Karpas-422 (cell line): ENCODE measurements at places on chromosomes 11 and 22.

DNA sequence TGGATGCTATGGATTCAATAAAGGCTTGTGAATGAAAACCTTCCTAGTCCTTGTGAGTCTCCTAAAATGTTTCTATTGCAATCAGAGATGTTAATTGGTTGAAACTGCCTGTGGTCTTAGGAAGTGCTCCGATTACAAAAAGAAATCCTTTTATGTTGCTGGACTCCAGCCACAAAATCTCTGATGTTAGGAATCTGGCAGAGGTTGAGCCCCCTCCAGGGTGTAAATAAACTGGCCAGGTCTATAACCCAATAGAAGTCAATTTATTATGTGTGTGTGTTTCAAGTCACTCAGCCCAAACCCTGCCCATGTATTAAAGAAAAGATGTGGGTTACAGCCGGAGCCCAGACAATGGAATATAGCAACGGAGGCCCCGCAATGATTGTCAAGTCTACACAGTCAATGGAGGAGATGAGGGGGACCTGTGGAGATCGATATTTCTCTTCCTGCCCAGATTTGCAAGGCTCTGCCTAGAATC lies 218.1 kb upstream of the SORL1-AS1 start:
- no peaks in the 10 kb centered on the region for H3K36me3 ChIP-seq
- no peak overlapping the region for H3K4me3 ChIP-seq
- DNase-seq: no peak
- no peaks in the 10 kb centered on the region for H3K27me3 ChIP-seq

GRCh38 chr11:66857234-66857926 lies 516 bp downstream of the LRFN4 start:
- H3K4me3 ChIP-seq: peak overlapping the region; percentile 73
- no peaks in the 10 kb centered on the region for H3K27me3 ChIP-seq
- no peaks in the 10 kb centered on the region for H3K36me3 ChIP-seq
- no peak overlapping the region for H3K27ac ChIP-seq

GRCh38 chr22:44369916-44370801 lies 57.4 kb upstream of the SHISAL1 start:
- H3K27me3 ChIP-seq: 0 out of 2 replicates have a peak, but pooled peaks cover 3% of the 10 kb centered on the region
- no peaks in the 10 kb centered on the region for H3K36me3 ChIP-seq
- no peak for DNase-seq
- H3K27ac ChIP-seq: no peak overlapping the region
- no peaks in the 10 kb centered on the region for H3K4me1 ChIP-seq

GRCh38 chr11:83480251-83480650 lies 194.1 kb upstream of the CCDC90B start:
- no peak overlapping the region for H3K27ac ChIP-seq
- H3K4me1 ChIP-seq: no peaks in the 10 kb centered on the region
- H3K27me3 ChIP-seq: peaks cover 2% of the 10 kb centered on the region; the same call in 1 of the 2 replicates
- DNase-seq: no peak
- no peak overlapping the region for H3K4me3 ChIP-seq

DNA sequence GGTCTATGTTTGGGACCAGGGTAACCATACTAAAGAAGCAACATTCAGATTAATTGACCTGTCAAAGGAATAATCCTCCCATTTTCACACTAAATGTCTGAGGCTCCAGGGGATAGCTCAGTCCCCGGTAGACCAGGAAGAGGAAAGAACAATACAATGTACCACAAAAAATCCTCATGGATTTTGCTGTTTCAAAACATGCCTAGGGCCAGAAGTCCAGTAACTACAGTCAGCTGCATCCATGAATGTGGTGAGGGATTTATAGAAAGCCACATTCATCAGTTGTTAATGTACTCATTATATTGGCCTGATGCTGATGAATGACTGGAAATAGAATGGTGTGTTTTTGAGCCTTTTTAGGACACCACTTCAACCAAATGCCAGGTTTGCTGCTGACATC lies 6.9 kb upstream of the ETS1 start:
- no peak overlapping the region for H3K4me3 ChIP-seq
- no peak for DNase-seq
- no peaks in the 10 kb centered on the region for H3K27me3 ChIP-seq
- no peaks in the 10 kb centered on the region for H3K36me3 ChIP-seq
- peaks cover 22% of the 10 kb centered on the region for H3K4me1 ChIP-seq
- no peak overlapping the region for H3K27ac ChIP-seq

GRCh38 chr11:73143126-73143838 lies 1.2 kb upstream of the FCHSD2 start:
- DNase-seq: peak; percentile 64
- no peaks in the 10 kb centered on the region for H3K27me3 ChIP-seq
- H3K4me1 ChIP-seq: peaks cover 72% of the 10 kb centered on the region
- peak overlapping the region; percentile 88 for H3K4me3 ChIP-seq

- no peak overlapping the region for H3K4me3 ChIP-seq
- no peak overlapping the region for H3K27ac ChIP-seq
- no peak for DNase-seq
- no peaks in the 10 kb centered on the region for H3K27me3 ChIP-seq
Measured at GRCh38 chr11:78312712-78313111, 104.9 kb downstream of the GAB2 start.

DNA sequence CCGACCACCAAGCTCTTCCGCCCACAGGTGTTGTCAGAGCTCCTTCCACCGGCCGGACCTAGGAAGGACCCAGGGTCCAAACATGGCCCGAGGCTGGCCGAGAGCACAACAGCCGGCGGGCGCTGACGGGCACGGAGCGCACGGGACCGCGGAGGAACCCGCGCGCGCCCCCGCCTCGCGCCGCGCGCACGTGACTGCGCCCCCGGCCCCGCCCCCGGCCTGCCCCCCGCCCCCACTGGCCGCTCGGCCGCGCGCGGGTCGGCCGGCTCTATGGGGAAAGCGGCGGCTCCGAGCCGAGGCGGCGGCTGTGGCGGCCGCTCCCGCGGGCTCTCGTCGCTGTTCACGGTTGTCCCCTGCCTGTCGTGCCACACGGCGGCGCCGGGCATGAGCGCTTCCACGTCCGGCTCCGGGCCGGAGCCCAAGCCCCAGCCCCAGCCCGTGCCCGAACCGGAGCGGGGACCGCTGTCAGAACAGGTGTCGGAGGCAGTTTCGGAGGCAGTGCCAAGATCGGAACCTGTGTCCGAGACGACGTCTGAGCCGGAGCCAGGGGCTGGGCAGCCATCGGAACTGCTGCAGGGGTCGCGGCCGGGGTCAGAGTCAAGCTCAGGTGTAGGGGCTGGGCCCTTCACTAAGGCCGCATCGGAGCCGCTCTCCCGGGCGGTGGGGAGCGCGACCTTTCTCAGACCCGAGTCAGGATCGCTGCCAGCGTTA lies at the start of gene OSBP2:
Gene OSBP2, plus strand, starts transcription at position 235 of the 711 bp plus-strand sequence. Its CDS starts 36 bp downstream, at position 271.
- H3K27ac ChIP-seq: no peak within 1 kb of the TSS
- H3K4me3 ChIP-seq: no peak within 1 kb of the TSS
- H3K27me3 ChIP-seq: no peaks in the 10 kb centered on the region
- no peaks in the 10 kb centered on the region for H3K4me1 ChIP-seq

DNA sequence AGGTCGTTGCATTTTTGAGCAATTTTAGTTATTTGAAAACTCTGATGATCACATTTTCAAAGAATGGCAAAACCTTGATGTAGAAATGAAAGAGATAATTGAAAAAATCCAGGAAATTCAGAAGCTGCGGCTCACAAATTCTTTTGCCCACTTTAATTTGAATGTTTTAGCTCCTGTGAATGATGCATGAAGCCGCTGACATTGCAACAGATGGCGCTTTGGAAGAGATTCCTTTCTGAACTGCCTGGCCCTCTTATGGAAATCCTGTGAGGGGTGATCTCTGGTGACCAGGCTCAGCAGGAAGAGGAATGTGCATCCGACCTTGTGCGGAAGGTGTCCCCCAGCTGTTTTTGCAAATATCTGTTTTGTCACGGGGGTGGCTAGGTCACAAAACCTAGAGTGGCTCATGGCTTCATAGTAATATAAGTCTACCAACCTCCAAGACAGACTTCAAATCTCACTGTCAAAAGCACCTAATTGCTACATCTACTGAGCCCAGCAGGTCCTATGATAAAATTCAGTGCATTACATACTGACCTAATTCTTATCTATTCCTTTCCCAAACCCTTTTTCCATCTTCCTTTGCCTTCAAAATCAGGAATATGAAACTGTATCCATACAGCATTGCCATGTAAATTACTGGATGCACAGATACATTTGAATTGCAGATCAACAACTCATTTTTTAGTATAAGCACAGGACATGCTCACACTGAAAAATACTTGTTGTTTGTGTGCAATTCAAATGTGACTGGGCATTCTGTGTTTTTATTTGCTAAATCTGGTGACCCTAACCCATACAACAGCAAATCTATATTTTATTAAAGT lies 412.7 kb downstream of the ETS1 start:
- no peaks in the 10 kb centered on the region for H3K4me1 ChIP-seq
- no peaks in the 10 kb centered on the region for H3K36me3 ChIP-seq
- no peak overlapping the region for H3K27ac ChIP-seq

DNA sequence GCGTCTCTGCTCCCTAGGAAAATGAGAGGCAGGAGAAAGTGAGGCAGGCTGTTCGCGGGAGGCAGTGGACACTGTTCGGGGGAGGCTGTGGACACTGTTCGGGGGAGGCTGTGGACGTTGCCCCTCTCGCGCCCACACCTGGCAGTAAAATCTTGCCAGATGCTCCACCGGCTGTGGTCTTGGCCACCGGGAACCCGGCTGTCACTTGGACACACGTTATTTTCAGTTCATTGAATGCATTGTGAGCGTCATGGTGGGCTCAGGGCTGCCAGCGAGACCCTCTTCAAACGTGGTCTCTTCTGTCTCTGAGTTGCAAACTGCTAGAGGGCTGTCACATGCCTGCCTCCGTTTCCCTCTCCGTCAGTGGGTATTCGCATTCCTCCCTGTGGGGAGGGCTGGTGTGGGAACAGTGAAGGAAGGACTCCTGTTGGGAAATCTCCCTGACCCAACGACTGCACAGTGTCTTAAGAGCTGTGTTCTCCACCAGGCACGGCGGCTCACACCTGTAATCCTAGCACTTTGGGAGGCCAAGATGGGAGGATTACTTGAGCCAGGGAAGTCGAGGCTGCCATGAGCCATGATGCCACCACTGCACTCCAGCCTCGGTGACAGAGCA lies 1.4 kb downstream of the PRR5 start:
- H3K27ac ChIP-seq: no peak overlapping the region
- no peaks in the 10 kb centered on the region for H3K27me3 ChIP-seq
- no peak overlapping the region for H3K4me3 ChIP-seq
- H3K36me3 ChIP-seq: no peaks in the 10 kb centered on the region
- no peak for DNase-seq

- no peak overlapping the region for H3K27ac ChIP-seq
- peak overlapping the region; percentile 75 for H3K4me3 ChIP-seq
- H3K4me1 ChIP-seq: peaks cover 26% of the 10 kb centered on the region
- DNase-seq: peak; percentile 54
- no peaks in the 10 kb centered on the region for H3K27me3 ChIP-seq
Measured at GRCh38 chr11:94127638-94128037, 1.0 kb upstream of the PANX1 start.

DNA sequence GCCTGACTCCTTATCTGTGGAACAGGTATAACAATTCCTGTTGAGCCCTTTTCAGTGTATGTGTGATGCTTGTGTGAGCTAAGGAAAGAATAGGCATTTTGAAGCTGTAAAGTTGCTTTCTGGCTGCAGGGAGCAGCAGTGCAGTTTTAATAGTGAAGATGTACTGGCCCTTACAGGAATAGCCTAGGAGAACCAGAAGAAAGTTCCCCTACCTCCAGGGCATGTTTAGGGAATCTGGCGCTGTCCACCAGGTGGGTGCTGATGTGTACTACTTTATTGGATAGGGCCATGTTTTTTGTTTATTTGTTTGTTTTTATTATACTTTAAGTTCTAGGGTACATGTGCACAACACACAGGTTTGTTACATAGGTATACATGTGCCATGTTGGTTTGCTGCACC lies 11.5 kb downstream of the BMAL1 start:
- H3K36me3 ChIP-seq: no peaks in the 10 kb centered on the region
- DNase-seq: no peak
- no peak overlapping the region for H3K27ac ChIP-seq
- H3K27me3 ChIP-seq: no peaks in the 10 kb centered on the region

GRCh38 chr22:20904008-20904979 lies 12.9 kb upstream of the CRKL start:
- DNase-seq: no peak
- H3K27ac ChIP-seq: no peak overlapping the region
- no peaks in the 10 kb centered on the region for H3K27me3 ChIP-seq
- H3K4me1 ChIP-seq: no peaks in the 10 kb centered on the region
- no peaks in the 10 kb centered on the region for H3K36me3 ChIP-seq

GRCh38 chr11:27239305-27239942 lies 123.6 kb downstream of the CCDC34 start:
- no peaks in the 10 kb centered on the region for H3K27me3 ChIP-seq
- H3K36me3 ChIP-seq: no peaks in the 10 kb centered on the region
- H3K4me1 ChIP-seq: peaks cover 17% of the 10 kb centered on the region
- DNase-seq: no peak
- H3K4me3 ChIP-seq: no peak overlapping the region
